Activated CD4-positive, alpha-beta T cell treated with anti-CD3 and anti-CD28 coated beads, Interleukin-2, amount 10 ng/mL, durations not matched to agents 7 days and 5 days (primary cell): ENCODE measurements at places on chromosomes 7 and 10.

DNA sequence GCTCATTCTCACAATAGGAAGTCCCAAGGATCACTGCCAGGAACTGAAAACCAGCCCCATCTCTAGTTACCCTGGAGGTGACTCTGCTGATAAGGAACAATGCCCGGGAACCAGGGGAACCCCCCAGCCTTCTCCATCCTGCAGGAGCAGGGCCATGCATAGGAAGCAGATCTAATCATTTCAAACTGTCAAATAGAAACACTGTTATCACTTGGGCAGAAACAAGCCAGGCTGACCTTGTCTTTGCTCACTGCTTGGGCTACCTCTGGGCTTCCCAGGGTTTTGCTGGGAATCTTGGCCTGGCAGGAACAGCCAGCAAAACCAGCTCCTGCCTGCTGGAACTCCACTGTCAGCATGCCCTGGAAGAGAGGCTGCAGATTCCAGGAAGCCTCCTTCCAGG lies 114.1 kb downstream of the RNF216 start:
- no peak for DNase-seq

GRCh38 chr7:157576415-157576814 lies 239.6 kb downstream of the DNAJB6 start:
- peak; percentile 56 for DNase-seq

DNA sequence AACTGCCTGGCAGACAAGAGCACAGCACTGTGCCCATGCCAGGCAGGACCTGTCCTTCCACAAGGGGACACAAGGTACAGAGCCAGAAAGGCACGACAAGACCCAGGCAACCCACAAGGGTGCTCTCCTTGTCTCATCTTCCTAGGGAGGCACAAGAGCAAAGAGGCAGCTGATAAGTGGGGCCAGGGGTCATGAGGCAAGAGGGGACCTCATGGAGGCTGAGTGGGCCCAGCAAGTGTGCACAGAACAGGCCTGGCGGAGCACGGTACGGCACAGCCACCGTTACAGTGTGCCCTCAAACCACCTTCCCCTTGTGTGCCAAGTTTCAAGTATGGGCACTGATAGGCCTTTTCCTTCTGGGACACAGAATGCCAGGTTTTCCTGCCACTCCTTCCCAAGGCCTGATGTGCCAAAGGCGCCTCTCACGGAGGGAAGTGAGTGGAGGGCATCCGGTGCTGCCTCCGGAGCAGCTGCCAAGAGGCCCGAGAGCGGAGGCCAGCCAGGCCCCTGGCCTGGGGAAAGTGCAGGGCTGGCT lies 75.6 kb downstream of the FAM53B start:
- no peak for DNase-seq

GRCh38 chr7:55335786-55336185 lies 29.4 kb upstream of the LANCL2 start:
- DNase-seq, result no peak

DNA sequence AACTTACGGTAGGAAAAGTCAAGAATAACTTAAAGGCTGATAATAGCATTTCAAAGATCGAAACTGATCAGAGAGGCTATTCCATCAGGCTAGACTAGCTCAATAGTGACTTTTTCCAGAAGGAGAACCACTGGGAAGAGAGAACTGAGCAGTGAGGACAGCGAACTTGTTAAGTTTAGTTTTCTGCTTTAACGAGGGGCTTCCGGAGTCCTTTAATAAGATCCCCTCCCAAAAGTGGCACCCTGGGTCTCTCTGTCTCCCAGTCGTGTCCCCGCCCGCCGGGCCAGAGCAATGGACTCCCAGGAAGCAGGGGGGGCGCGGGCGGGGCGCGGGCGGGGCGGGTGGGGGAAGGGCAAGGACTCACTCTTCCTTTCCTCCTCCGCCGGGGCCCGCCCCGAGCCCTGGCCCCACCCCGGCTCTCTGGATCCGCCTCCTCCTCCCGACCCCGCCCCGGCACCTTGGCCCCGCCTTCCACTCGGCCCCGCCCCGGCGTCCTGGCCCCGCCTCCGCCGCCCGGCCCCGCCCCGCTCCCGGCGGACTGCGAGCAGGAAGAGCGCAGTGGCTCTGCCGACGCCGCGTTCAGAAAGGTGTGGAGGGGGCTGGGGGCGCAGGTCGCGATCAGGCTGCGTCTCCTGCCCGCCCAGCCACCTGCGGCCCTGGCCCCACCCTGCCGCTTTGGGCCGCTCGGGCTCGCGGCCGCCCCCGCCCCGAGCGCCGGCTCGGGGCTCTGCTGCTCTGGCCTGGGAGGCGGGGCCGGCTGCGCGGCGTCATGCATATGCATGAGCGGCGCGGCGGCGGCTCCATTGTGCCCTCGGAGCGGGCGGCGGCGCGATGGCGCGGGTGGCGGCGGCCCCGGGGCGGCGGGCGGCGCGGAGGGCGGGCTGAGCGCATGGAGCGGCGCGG lies at the start of gene ZMIZ2:
TSS of gene ZMIZ2 (plus strand) at position 803 of the 903 bp plus-strand sequence. CDS start 7,403 bp downstream, outside the sequence.
- peak; percentile 91 for DNase-seq

- no peak for DNase-seq
These were observed 58.0 kb downstream of the LCOR start for GRCh38 chr10:96890172-96890513.

DNA sequence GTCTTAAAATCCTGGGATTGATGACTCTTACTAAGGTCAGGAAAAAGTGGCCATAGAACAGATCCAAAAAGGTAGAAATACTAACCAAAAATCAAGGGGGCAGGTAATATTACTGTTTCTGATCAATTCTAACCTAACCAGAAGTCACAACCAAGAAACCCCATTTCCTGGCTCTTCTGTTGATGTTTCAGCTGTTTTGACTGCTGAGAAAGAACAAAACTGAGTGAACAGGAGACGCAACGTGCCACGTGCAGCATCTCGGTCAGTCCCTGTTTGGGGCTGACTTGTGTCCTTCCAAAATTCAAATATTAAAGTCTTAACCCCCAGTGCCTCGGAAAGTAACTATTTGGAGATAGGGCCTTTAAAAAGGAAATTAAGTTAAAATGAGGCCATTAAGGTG lies 56.8 kb downstream of the JAZF1 start:
- DNase-seq, result no peak

- no peak for DNase-seq
These were observed 43.9 kb downstream of the GRK5 start for GRCh38 chr10:119251315-119251708.

GRCh38 chr7:107660381-107661080 lies at the start of gene SLC26A4:
SLC26A4 (plus strand) TSS chr7:107660828; CDS start chr7:107661642, 814 bp downstream.
- DNase-seq, result peak; percentile 24

DNA sequence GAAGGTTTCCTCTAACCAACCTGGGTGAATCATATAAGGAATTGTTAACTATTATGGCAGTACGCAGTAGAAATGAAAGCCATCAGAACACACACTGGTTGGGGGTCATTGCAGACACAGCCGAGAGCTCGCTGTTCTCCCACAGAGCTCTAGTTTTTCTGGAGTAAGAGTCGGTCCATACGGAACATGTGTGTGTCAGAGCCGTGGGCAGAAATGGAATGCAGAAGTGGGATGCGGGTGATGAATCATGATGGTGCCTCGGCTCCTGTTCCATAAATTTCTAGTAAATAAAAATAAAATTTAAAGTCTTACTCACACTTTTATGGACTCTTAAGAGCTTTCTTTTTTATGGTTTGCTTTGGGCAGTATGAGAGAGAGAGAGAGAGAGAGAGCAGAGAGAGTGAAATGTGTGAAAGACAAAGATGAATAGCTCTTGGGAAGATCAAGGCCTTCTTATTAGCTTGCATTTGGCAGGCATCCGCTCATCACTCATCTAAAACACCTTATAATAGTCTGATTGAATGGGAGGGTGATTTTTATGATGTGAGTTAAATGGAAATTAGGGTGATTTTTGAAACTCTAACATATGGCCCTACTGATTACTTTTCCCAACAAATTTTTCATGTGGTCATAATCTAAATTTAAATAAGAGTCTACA lies 98.8 kb upstream of the PFKP start:
- no peak for DNase-seq

GRCh38 chr7:30142710-30143109 lies 7.9 kb downstream of the MTURN start:
- no peak for DNase-seq

DNA sequence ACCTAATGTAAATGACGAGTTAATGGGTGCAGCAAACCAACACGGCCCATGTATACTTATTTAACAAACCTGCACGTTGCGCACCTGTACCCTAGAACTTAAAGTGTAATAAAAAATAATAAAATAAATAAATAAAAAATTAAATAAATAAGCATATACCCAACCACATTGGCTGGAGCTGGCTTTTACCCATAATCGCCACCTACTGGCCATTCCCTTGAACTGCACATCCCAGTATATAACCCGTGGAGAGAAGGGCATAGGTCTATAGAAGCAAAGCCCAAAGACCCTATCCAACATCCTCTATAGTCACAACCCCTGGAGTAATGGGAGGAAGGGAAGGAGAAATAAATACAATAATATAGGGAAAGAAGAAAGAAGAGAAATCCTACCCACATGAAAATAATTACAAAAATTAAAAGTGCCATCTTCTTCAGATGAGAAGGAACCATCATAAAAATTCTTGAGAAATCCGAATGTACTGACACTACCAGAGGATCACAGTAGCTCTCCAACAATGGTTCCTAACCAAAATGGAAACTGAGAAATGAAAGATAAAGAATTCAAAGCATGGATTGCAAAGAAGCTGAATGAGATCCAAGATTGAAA lies 65.6 kb downstream of the TWIST1 start:
- DNase-seq, result peak; percentile 36

- DNase-seq, result no peak
These were observed 81.6 kb downstream of the CYP51A1 start for GRCh38 chr7:92052684-92053083.

DNA sequence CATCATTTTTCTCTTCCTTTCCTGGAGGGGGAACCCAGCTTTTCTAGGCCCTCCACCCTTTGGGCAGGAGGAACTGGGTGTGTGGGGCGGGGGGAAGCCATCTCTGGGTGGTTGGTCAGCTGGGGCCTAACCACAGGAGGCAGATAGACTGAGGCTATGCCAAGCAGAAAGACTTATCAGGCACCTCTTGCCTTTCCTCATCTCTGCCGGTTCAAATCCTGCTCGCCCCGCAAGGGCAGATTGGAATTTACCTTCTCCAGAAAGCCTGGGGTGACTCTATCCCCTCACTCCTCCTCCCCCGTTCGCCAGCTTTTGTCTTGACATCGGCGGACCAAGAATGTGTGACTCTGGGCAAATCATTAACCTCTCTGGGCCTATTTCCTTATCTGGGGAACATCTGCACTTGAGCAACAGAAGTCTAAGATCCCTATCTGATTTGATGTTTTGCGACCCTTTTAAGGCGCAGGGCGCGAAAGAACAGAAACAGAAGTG lies 584 bp upstream of the GARS1 start:
- DNase-seq, result peak; percentile 35

DNA sequence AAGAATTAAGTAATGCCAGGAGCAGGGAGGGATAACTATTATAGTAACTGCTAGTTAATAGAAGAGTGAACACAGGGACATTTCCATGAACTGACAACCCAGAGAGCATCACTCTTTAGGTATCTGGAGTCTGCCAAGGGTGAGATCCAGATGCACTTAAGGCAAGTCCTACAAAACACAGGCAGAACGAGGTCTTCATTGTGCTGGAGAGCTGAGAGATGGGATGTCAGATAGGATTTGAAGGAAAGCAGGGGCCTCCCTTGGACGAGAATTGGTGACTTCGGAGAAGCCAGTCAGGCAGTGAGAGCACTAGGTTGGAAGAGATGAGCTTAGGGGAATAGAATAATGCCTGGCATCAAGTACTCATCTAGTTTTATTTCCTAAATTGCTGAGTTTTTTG lies 684.5 kb downstream of the GATA3 start:
- no peak for DNase-seq

GRCh38 chr10:71448146-71448545 lies 51.4 kb downstream of the CDH23 start:
- no peak for DNase-seq

DNA sequence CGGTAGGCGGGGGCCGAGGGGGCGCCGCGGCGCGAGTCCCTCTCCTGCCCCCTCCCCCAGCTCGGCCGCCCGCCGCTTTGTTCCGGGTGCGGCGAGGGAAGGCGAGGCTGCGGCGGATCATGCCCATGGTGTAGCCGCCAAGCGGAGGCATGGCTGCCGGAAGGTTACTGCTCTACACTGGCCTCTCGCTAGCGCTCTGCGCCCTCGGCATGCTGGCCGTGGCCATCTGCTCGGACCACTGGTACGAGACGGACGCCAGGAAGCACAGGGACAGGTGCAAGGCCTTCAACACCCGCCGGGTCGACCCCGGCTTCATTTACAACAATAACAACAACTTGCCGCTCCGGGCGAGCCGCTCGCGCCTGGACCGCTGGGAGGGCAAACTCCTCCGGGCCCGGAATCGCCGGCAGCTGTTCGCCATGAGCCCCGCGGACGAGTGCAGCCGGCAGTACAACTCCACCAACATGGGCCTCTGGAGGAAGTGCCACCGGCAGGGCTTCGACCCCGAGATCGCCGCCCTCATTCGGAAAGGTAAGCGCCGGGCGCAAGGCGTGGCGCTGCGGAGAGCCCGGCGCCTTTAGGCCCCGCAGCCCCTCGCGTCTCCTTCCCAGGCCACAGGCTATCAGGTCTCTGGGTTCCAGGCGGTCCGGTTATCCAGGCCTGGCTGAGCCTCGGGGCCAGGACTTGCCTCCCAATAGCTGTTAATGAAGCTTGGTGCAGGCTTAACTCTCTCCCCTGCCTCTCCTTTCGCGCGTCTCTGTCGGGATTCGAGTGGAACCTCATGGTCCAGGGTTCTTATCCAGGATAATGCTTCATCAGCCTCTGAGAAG lies 513 bp downstream of the TMEM178B start:
- DNase-seq, result no peak

- DNase-seq, result no peak
These were observed at the start of gene HMX3 for GRCh38 chr10:123135415-123136141. HMX3 (plus strand) TSS chr10:123135970; CDS start chr10:123136051, 81 bp downstream.

GRCh38 chr10:72058989-72059842 lies 29.1 kb downstream of the SPOCK2 start:
- no peak for DNase-seq

GRCh38 chr10:61096056-61096455 lies 152.1 kb upstream of the RHOBTB1 start:
- no peak for DNase-seq

- DNase-seq, result no peak
These were observed 76.9 kb upstream of the ITGB1 start for GRCh38 chr10:33034931-33035330.
